ENCODE measurements at places on chromosomes 1 and 21.

DNA sequence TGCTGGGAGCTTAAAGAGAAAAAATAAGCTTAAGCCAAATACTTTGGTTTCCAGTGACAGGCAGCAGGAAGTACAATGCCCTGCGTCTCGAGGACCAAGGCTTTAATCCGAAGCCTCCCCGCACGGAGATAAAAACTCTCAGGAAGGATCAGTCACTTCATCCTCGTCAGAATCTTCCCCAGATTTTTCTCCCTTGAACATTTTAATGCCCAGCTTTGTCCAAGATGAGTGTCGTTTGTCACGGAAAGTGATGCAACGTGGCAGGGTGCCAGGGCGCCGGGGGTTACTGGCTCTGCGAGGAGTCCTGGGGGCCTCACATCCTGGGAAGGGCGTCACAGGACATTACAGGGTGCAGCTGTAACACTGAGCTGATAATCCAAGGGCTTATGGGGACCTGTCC lies 25.2 kb upstream of the PCBP3 start:
- no peak for DNase-seq

DNA sequence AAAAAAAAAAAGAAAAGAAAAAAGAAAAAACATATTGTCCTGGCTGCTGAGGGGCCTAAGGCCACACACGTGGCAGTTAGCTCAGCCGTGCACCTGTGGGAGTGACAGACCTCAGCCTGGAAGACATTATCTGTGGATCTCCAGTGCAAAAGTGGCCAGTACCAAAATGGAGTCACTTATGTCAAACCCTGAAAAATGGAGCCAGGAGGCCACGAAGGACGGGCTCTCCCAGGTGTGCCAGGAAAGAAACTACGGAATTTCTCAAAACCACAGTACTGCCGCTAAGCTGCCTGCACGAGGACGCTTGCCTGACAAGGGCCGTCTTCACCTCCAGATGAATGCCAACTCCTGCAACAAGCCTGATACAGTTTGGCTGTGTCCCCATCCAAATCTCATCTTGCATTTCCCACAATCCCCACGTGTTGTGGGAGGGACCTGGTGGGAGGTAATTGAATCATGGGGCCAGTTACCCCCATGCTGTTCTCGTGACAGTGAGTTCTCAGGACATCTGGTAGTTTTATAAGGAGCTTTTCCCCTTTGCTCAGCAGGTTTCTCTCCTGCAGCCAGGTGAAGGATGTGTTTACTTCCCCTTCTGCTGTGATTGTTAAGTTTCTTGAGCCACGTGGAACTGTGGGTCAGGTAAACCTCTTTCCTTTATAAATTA lies 5.3 kb upstream of the MIB2 start:
- no peak for DNase-seq

DNA sequence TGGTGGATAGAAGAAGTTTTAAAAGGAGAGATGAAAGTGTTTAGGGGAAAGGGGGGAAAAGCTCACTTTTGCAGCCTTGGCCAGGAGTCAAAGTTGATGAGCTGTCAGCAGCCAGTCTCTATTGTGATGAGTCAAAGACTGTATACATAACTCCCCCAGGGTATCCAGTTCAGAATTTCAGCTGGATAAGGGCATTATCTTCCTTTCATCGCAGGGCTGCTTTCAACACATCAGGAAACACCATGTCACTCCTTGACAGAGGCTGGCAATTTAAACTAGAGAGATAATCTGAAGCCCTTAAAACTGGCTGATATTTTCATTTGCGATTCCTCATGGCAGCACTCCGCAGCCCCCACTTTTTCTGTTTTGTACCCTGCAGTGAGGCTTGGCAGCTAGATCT lies 328.5 kb downstream of the TBX15 start:
- no peak for DNase-seq

DNA sequence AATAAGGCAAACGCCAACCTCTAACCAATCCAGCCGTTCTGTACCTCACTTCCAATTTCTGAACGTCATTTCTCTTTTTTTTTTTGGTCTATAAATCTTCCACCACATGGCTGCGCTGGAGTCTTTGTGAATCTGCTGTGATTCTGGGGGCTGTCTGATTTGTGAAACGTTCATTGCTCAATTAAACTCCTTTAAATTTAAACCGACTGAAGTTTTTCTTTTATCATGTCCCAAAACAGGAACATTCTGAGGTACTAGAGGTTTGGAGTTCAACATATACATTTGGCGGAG lies 65.5 kb upstream of the BACH1 start:
- DNase-seq: no peak

Data from glutamatergic neuron (in vitro differentiated cells).